ENCODE measurements at places on chromosomes 1 and 21.

DNA sequence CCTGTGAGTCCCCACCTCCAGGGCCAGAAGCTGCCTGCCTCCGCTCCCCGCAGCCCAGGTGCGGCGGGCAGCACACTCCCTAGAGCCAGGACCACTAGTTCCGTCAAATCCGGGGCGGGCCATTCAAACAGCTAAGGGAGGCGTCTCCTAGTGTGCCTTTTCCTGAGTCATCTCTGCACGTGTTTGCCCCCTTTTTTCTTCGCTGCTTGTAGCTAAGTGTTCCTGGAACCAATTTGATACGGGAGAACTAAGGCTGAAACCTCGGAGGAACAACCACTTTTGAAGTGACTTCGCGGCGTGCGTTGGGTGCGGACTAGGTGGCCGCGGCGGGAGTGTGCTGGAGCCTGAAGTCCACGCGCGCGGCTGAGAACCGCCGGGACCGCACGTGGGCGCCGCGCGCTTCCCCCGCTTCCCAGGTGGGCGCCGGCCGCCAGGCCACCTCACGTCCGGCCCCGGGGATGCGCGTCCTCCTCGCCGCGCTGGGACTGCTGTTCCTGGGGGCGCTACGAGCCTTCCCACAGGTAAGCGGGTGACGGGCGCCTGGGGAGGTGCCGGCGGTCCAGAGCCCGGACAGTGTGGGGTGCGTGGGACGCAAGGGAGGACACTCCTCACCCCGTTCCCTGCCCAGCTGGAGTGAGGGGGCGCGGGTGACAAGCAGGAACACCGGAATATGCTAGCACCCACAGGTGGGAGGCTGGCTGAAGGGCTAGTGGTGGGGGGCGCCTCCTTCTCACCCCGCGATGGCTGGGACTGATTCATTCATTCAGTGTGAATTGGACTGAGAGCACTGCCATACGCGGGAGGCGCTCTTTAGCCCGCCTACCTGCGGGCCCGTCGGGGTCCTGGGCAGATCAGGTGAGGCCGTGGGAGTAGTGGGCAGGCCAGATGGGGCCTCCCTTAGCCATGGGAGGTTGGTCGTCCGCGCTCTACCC lies at the start of gene TNFRSF8:
TSS of gene TNFRSF8 (plus strand) at position 163 of the 932 bp plus-strand sequence. CDS start at position 459, 296 bp downstream.
- DNase-seq = no peak

DNA sequence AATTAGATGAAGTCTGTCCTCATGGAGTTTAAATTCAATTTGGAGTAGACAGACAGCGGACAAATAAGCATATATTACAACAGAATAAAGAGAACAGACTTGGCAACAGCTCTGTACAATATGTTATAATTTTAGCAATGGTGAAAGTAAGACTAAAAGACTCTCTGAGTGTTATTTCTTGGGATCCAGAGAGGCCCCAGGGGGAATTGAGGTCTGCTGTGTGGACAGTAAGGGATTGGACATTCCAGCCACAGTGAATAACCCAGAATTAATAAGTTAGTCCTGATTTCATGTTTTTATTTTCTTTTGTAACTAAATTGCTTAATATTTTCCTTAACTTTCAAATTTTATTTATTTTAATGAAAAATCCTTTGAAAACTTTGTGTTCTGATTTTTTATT lies 101.7 kb downstream of the PATJ start:
- no peak for DNase-seq

GRCh38 chr1:23178950-23179349 lies 10.3 kb upstream of the LUZP1 start:
- no peak for DNase-seq

DNA sequence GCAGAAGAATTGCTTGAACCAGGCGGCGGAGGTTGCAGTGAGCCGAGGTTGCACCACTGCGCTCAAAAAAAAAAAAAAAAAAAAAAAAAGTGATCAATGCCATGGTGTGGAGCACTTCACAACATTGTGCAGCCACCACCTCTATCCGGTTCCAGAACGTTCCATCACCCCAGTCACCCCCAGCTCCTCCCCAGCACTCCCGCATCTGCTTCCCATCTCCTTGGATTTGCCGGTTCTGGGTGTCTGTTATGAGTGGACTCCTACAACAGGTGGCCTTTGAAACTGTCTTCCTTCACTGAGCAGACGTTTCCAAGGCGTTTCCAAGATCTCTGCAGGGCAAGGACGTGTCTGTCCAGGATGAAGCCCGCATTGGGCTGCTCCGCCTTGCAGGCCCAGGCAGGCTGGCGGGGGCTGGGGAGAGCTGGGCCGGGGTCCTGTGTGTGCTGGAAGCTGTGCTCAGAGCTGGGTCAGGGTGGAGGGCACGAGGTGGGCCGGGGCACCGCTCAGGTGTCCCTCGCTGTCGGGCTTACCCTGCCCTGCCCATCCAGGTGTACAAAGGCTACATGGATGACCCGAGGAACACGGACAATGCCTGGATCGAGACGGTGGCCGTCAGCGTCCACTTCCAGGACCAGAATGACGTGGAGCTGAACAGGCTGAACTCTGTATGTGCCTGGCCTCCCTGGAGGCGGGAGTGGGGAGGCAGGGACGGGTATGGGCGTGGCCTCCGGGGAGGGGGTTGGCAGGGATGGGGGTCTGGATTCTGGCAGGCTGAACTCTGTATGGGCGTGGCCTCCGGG lies 14.9 kb upstream of the LRRC3 start:
- no peak for DNase-seq

- no peak for DNase-seq
Measured at GRCh38 chr1:95233319-95233736, 682 bp upstream of the RWDD3 start.

- no peak for DNase-seq
Measured at GRCh38 chr1:233157245-233157644, 138.3 kb downstream of the PCNX2 start.

DNA sequence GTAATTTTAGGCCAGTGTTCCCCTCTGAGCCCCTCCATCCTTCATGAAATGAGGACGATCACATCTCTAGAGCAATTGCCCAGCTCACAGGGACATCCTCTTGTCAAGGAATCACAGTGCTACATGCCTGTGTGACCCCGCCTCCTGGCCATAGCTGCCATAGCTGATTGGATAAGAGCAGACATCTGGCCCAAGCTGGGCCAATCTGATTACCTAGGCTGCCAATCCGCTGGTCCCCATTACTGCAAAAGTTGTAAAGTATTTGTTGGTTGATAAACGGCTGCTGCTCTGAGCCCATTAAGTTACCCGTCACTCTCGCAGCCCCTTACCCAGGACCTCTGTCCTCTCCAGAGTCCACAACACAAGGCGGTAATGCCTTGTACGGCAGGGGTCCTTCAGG lies 8.3 kb downstream of the NT5C1A start:
- no peak for DNase-seq

DNA sequence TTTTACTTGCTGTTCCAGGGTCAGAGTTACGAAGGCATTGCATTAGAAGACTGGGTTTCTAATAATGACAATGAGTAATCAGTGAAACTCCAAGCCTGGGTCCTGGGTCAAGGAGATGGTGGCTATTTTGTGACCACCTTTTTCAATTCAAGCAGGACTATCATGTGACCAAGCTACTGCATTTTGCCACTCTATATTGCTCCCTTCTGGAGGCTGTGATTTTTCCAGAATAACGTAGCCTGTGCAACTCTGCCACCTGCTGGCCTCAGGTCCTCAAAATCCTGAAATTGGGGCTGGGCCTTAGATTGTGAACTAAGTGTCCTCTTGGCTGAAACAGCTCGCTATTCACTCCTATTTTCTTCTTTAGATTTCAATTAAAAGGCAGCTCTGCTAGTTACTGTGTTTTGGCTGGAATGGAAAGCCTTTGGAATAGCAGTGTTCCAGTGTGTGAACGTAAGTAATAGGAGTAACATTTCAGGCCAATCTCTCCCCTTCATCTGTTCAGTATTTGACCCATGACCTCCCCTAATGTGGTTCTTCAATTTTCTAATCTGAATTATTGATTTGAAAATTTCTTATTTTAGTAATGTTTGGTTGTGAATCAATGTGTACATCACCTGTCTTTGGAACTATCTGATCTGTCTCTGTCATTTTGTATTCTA lies 52.9 kb upstream of the CD46 start:
- peak; percentile 38 for DNase-seq

DNA sequence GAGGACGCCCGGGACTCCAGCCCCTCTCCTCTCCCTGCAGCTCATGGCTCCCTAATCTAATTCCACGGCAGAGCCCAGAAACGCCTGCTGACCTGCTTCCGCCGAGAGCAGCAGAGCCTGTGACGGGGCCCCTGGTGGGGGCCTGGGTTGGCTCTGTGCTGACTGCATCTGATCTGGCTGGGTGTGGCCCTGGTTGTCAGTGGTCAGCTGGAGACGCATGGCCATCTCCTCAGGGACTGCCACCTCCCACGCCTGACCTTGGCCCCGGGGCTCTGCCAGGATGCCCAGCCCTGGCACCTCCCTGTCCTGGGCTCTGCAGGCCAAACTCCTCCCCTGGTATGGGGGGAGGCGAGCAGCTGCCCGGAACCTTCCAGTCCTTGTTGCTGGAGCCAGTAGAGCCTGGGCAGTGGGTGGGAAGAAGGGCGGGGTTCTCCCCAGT lies 1.1 kb upstream of the PLCH2 start:
- no peak for DNase-seq

DNA sequence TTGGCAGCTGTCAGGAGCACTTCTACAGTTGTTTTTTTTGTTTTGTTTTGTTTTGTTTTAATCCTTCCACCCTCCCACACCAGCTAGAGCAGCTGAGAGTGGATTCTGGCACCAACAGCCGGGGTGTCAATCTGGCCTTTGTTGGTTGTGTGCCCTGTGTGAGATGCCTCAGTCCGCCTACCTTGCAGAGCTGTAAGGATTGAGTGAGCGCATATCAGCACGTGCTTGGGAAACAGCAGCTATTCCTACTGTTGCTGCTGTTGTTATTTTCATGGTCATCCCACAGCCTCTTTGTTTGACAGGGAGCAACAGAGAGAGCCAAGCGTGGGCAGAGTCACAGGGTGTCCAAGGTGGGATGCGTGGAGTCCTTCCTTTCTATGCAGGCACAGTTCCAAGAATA lies 50.4 kb downstream of the PGBD5 start:
- no peak for DNase-seq

DNA sequence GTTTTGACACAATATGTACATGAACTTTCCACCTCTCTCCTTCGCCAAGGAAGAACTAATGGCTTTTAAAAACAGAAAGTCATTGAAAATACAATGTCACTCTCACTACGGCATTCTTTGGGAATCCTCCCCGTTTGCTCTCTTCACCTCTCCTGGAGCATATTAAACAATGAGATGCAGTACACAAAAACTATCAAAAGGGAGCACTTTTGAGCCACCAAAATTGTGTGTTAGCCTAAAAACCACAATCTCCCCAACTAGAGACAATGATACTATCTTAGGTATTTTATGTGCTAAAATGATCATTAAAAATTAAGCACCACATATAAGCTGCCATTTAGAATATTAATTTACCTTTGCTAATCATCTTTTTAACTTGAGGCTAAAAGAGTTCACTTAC lies 425.5 kb downstream of the KCTD3 start:
- no peak for DNase-seq

DNA sequence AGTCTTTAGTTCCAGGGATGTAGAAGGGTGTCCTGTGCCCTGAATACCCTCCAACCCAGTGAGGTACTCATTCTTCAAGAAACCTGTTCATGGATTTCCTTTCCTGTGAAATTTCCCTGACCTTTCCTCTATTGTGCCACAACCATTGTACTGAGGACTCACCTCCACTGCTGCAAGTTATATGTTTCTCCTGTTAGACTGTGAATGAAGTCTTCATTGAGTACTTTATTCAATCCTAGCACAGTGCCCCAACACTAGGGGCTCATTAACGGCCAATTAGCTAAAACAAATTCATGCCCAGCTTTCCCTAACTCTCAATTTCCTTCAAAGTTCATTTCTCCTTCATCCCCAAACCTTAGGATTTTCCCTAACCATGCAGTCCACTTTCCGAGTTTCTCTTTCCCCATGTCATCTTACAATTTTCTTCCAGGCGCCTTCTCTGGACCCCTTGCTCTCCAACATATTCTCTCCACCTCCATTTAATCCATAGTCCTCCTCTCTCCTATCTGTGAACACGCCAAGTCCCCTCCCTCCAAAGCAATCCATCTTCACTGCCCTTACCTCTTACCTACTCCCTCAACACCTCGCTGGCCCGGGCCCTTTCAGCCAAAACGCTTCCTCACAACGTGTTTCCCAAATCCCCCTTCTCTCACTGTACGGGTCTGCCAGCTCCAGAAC lies 1.3 kb downstream of the TRIM33 start:
- no peak for DNase-seq

- no peak for DNase-seq
Measured at GRCh38 chr1:241810769-241811405, 37.1 kb upstream of the EXO1 start.

- no peak for DNase-seq
Measured at GRCh38 chr1:231781892-231782291, 155.3 kb downstream of the DISC1 start.
